ENCODE measurements at places on chromosomes 2 and 18. TPM values are rescaled to one million over a fixed set of nuclear protein-coding genes. Genes with fewer than 3 reads are reported as not detected.
A peak's percentile ranks its signal among the peaks of the same experiment; 100 is the strongest.

Gene SLC4A5
- total RNA-seq = 2.0 TPM

GRCh38 chr18:75727456-75727855 lies 300.0 kb upstream of the SMIM21 start:
- peak; percentile 72 for DNase-seq

DNA sequence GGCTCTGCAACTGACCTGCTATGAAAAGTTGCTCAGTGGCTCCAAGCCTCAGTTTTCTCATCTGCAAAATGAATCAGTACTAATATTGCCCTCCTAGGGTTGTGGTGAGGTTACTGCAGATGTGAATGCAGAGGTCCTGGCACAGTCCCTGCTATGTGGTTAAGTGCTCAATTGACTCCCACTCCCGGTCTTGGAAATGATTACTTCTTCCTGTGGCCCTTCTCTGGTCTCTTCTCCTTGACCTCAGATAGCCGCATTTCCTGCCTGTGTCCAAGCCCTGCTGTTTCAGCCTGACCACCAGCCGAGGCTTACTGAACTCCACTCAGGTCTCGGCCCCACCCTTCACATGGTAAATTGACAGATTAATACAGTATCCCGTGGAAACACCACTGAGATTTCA lies 26.3 kb downstream of the CNGA3 start:
- no peak for DNase-seq

GRCh38 chr18:3089579-3089978 lies 76.6 kb upstream of the LPIN2 start:
- no peak for DNase-seq

DNA sequence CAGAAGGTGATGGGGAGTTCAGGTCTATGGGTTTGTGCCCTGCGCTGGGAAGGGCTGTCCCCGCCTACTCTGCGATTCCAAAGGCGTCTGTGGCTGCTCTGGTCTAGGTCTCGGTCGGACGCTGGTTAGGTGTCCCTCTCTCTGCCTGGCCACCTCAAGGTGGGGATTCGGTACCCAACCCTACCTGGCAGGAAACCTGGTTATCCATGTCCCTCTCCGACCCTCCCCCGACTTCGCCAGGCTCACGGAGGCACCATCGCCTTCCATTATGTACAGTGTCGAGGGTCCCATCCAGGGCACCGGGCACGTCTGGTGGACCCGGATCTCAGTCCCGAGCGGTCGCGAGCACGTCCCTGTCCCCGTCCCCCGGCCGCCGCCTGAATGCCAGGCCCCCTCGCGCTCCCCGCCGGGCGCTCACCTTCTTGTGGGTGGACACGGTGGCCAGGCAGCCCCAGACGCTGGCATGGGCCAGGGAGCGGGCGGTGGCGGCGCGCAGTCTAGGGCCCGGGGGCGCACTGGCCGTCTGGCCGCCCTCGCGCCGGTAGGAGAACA lies 628 bp downstream of the CREG2 start:
- DNase-seq = no peak

DNA sequence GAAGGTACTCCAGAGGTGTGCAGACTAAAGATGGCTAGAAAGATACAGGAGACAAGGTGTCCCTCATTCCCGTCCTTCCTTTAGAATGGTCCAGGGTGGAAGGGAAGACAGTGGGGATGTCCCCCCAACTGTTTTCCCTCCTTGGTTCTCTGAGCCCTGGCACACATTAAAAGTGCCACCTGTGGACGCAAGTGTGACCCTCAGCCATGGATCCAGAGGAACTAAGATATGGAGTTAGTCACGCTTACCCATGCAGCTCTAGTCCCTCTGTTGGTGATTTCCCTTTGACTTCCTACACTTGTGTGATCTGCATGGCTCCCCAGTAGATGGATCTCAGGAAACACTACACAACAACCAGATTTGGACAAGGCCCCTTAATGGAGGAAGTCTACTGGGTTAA lies 113.1 kb upstream of the SRD5A2 start:
- peak; percentile 4 for DNase-seq

Gene RAB31
- total RNA-seq = 18.7 TPM

Gene PDE1A
- total RNA-seq = 2.9 TPM

DNA sequence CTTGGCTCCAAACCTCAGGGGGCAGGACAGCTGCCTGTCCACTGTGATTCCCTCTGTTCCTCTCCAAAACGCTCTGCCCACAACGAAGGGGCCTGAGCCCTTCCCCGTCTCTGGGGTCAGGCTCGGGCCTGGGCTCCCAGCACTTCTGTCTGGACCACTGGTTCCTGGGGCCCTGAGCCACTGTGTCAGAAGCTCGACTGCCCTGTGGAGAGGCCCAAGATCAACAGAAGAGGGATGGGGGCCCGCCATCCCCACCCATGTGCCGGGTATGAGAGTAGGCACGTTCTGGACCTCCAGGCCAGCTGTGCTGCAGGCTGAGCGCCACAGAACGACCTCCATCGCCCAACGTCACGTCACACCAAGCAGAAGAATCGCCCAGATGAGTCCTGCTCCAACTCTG lies 119.9 kb upstream of the HS6ST1 start:
- no peak for DNase-seq

GRCh38 chr2:234368861-234369261 lies 128.0 kb downstream of the ARL4C start:
- DNase-seq = no peak

Gene ALPI
- total RNA-seq = not detected
